ENCODE measurements at places on chromosomes 2 and 18. TPM values are rescaled to one million over a fixed set of nuclear protein-coding genes. Genes with fewer than 3 reads are reported as not detected.

The KIF1A gene
- total RNA-seq = 0.57 TPM

The SYT4 gene
- not detected for total RNA-seq

The YIPF4 gene
- 42.2 TPM for total RNA-seq

The IRS1 gene
- 12.4 TPM for total RNA-seq

GRCh38 chr2:201203916-201204654 lies 21.1 kb downstream of the CASP10 start:
- no peak for DNase-seq

DNA sequence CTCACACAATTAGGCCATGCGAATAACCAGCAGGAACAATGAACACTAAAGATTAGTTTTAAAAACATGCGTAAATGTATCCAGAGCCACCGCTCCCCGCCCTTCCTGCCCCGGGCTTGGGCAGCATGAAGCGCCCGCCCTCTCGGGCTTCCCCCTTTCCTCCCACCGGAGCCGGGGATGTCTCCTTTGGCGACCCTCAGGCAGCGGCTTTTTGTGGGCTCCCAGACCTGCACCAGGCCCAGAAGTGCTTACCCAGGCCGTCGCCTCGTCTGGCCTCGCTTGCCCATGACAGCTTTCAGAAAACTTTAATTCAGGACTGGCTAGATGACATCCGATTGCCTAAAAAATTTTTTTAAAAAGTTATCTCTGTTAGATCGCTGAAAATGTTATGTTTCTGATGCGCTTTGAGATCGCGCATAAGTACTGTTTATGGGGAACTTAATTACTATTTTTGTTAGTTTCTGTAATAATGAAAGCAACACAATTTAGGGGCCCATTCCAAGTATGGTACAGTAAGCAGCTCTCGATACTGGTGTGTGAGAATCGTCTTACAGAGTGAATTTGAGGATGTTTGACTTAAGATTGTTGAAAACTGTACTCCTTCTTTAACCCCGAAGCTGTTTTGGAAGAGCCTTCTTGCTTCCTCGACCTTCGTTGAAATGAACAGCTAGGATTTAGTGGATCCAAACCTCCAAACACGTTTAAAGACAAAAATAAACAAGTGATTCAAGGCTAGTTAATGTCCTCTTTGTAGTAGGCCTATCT lies 1.1 kb downstream of the MAP3K20 start:
- DNase-seq = peak; percentile 87
